Adrenal gland (tissue), 19 donors: ENCODE measurements at places on chromosomes 3 and 15.

DNA sequence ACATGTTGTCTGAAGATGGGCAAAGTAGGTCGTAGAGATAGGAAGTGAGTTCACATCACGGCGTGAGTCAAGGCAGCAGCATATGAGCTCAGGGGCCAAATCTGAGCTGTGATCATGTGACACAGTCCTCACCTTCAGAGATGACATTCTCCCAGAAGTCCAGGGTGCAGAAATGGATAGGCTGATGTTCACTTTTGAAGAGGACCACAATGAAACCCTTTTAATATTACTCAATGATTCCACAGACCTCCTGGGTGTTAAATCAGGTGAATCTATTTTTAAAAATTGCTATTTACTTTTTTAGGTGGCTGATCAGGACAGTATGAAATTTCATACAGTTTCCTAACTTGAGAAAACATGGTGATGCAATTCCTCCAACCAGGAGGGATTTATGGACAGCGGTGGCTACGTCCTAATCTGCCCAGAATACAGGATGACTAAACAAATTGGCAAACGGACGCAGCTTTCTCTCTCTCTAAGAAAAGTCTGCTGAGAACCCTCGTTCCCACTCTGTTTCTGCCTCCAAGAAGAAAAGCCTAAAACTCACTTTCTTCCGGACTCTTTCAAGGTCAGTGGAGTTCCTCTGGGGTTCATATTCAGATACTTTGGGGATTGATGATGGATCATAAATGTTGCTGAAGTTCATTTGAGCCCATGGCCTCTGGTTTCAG, 34.4 kb downstream of the B3GNT5 start:
- peak; percentile 52 for DNase-seq

- DNase-seq, result no peak
Measured at GRCh38 chr15:87597346-87598052, 659.0 kb downstream of the NTRK3 start.

DNA sequence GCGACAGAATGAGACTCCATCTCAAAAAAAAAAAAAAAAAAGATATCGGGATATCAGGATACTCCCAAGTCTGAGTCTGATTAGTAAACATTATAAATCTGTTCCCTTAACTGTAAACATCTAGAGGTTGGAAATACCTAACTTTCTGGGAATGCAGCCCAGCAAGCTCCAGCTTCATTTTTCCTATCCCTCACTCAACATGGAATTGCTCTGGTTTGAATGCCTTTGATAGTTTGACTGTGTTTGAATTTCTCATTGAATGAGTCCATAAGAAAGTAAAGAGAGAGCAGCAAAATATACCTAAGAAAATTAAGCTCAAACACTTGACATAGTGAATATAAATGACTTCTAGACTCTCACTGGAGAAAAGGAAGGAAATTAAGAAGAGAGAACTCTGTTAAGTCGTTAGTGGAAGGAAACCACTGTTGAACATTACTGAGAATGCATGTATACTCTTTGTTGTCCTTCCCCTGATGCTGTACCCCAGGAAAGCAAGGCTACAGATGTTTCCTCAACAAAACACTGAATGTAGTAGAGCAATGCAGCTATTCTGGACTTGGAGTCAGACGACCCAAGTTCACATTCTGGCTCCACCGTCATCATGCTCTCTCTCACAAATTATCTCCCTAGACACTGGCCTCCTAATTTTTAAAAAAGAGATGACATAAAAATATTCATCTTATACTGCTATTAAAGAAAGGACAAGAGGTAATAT, 62.4 kb downstream of the CD200 start:
- DNase-seq, result no peak

- no peak for DNase-seq
Measured at GRCh38 chr3:43077261-43077660, 28.6 kb downstream of the POMGNT2 start.

- DNase-seq, result no peak
Measured at GRCh38 chr15:40584191-40584590, 9.9 kb upstream of the KNL1 start.

DNA sequence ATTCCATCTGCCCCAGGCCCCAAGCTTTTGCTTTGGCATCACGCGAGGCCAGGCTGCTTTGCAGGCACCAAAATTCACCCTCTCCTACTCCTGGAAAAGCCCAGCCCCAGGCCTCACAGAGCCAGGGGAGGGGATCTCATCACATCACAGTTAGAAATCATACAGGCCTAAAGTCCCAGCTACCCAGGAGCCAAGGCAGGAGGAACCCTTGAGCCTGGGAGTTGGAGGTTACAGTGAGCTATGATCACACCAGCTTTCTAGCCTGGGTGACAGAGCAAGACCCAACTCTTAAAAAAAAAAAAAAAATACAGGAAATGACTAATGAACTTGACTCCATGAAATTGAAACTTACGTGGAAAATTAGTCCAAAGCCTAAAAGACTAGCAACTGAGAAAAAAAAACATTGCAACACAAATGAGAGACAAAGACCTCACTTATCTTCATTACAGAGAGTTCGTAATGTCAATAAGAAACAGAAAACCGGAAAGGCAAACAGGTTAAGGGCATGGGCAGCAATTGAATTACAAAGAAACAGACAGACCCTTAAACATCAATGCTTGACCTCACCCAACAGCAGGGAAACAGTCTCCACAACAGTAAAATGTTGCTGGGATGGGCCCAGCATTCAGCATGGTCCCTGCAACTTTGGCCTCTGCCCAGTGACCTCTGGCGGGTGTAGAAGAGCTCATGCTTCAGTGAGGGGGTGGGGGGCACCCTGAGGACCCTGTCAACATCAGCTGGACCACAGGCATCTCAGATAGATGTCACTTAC, 151.5 kb downstream of the LRRK1 start:
- no peak for DNase-seq

GRCh38 chr15:52185151-52185561, 6.0 kb downstream of the GNB5 start:
- DNase-seq, result peak; percentile 69

GRCh38 chr3:113758389-113759024, 11.7 kb downstream of the ATP6V1A start:
- DNase-seq, result no peak

DNA sequence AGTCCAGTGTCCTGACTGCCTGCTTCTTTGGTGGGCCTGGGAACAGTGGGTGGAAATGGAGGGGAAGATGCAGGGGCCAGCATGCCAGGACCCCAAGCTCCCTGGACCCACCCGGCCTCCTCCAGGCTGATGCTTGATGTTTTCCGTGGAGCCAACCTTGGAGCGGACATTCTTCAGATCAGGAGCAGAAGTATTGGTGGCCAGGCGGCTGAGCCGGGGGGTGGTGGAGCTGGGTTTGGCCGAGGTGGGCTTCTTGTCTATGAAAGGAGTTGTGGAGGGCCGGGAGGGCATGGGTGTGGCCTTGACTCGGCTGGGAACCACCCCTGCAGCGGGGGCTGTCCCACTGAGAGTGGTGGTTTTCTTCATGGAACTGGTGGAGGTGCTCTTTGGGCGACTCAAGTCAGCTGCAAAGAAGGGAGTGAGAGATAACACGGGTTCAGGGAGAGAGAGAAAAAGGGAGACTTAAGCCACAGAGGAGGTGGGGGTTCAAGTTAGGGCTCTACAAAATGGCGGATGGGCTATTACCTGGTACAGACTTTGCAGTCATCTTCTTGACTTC, 67.8 kb downstream of the DHX30 start:
- no peak for DNase-seq

DNA sequence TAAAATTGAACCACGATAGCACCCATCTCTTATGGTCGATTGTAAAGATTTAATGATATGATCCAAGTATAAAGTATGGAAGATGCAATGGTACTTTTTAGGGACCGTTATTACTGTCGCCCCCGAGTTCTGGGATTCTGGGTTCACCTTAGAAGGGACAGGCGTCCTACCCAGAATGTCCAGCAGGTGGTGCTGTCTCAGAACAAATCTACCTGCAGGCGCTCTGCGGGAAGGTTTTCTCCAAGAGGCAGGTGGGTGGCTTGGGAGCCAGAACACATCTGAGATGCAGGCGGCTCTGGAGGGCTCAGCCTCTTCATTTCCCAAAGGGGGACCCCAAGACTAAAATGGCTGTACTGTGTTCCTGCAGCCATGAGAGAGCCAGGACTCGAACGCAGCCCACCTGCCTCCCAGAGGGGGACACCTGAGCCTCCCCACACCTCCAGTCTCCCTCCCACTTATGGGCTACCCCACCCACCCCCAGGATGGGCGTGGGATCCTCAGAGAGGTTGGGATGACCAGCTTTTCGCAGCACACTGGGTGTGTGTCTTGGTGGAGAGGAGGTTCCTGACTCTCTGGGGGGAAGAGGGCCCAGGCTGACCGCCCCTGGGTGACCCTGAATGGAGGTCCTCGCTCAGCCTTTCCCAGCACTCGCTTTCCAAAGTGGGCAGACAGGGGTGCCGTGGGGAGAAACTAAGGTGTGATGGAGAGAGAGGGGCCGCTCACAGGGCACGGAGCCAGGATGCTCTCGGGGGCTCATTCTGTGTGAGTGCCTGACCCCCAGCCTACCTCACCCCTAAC, 28.1 kb upstream of the CORO2B start:
- peak; percentile 77 for DNase-seq

DNA sequence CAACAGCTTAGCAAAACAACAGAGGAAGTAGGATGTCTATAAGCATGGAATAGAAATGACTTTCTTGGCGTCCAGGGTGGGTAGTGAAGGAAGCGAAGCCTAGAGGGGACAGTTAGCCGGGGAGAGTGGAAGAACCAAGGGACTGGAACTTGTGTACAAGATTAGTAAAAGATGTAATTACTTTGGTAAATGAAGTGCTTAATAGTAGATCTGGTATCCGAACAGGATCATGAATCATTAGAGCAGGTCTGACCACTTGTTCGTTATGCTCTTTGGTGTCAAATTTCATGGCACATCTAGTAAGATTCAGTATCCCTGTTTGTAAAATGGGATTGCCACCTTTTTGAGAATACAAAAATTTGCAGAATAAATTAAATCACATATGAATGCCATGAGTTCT, 112.5 kb upstream of the MLF1 start:
- no peak for DNase-seq

DNA sequence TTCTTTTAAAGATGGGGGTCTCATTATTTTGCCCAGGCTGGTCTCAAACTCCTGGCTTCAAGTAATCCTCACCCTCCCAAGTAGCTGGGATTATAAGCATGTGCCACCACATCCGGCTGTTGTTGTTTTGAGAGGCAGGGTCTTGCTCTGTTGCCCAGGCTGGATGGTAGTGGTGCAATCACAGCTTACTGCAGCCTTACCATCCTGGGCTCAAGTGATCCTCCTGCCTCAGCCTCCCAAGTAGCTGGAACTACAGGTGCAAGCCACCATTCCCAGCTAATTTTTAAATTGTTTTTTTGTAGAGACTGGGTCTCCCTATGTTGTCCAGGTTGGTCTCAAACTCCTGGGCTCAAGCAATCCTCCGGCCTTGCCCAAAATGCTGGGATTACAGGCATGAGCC, 105.5 kb downstream of the SENP2 start:
- DNase-seq, result no peak
